ENCODE measurements at places on chromosomes 2 and 18. TPM values are rescaled to one million over a fixed set of nuclear protein-coding genes. Genes with fewer than 3 reads are reported as not detected.

Gene ANKRD62
- not detected for total RNA-seq

Gene MAP3K19
- not detected for total RNA-seq

Gene SEPTIN10
- total RNA-seq, result 101 TPM

GRCh38 chr2:10331027-10331701 lies 28.5 kb downstream of the HPCAL1 start:
- DNase-seq, result peak; percentile 66

GRCh38 chr2:228728961-228729360 lies 542.1 kb downstream of the PID1 start:
- peak; percentile 50 for DNase-seq

DNA sequence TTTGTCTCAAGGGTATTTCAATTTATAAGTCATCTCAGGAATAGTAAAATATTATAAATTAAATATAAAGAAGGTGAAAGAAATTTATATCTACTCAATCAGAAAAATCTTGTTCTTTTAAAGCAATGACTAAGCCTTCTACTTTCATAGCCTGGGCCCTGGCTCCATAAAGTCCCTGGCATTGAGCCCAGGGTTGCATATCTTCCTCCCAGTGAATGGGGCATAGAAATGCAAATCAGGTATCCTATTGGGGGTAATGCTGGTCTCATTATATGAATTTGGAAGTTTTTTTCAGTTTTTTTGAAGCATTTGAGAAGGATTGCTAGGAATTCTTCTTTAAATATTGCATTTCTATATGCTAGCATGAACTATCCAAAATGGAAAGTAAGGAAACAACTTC lies 73.9 kb upstream of the MC2R start:
- no peak for DNase-seq

DNA sequence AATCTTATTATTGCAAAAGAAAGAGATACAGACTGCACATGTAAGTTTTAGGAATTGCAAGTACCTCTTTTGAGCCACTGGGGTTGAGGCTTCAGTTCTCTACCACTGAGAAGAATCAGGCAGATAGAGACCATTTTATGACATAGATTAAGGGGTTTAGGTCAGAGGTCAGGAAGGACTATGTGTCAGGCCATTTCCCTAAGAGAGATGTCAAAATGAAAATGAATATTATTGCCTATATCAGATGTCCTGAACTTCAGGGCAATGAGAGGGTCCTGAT lies 113.7 kb downstream of the GATA6 start:
- no peak for DNase-seq

DNA sequence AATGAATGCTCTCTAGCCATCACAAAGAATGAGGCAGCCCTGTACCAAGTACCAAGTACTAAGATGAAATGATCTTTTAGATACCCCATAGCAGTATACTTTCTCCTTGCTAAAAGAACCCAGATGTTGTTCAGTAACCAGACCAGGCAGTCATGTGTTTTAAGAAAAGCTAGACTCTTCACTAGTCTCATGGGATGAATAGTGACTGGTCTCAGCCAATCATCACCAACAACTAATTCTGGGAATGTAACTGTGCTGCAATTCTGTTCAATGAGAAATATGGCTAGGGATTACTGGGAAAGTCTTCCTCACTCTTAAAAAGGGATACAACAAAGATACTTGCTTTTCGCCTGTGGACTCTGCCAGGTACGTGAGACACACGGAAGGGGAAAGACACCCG lies 29.5 kb downstream of the MBOAT2 start:
- DNase-seq, result no peak

GRCh38 chr2:118350621-118351020 lies 262.4 kb downstream of the INSIG2 start:
- DNase-seq, result no peak
